ENCODE measurements at places on chromosomes 1 and 21. TPM values are rescaled to one million over a fixed set of nuclear protein-coding genes. Genes with fewer than 3 reads are reported as not detected.
A peak's percentile ranks its signal among the peaks of the same experiment; 100 is the strongest.

- no peak for DNase-seq
Measured at GRCh38 chr1:193694741-193695140, 508.3 kb upstream of the B3GALT2 start.

GRCh38 chr21:17512253-17513213 is at the start of gene CXADR:
CXADR (plus strand) TSS chr21:17513043; CDS start chr21:17513130, 87 bp downstream.
- peak; percentile 76 for DNase-seq

DNA sequence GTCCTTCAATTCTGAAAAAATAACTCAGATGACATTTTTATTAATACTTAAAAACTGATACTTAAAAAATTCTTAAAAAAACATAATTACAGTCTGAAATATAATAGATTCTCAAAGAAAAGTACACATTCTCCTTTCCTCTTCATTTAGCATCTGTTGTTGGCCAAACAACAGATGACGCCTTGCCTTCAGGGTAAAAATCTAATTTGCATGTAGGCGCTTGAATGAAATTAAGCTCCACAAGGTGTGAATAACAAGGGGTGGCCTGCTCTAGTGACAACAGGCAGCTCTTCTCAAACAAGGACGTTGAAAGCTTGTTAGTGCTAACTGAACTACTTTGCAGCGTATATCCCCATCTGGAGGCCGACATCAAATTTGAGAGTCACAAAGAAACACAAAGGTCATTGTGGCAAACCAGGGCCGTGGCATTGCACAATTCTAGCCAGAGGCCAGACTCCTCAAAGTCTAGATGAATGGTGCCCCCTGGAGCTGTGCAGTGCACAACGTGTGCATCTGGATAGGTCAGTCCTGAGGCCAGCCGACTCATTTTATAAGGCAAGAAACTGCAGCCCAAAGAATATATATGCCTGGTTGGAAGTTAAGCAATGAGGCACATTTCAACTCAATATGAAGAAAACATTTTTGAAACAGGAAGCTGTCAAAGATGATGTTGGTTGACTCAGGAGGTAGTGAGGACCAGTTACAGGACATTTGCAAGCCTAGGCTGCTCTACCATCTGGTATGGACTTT is 459.2 kb upstream of the RUNX1 start:
- no peak for DNase-seq

GRCh38 chr1:42847111-42847595 is 740 bp downstream of the ZNF691 start:
- DNase-seq, result no peak

DNA sequence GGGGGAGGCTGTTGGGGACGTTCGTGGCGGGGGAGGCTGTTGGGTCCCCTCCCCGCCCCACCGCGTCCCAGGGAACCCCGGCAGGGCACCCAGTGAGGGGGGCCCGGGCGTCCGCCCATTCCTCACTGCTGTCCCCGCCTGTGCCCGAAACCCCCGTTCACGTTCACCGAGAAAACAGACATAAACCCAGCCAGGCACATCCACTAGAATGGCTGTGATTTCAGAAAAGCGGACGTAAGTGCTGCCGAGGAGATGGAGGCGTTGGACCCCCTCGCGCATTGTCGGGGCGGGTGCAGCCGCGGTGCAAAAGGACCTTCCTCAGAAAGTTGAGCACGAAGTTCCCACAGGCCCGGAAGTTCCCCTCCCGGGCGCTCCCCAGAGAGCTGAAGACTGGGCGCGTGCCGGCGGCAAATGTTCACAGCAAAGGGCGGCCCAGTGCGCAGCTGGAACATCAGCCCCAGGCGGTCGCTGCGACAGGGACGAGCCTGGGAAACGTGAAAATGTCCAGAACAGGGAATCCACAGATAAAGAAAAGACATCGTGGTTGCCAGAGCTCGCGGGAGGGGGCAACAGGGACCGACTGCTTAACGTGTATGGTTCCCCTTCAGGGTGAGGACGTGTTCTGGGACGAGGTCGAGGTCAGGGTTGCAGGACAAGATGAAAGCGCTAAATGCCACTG is 18.5 kb upstream of the SAMD11 start:
- DNase-seq, result peak; percentile 16

HLX gene
- total RNA-seq, result 0.20 TPM

GRCh38 chr1:163047951-163048659 is 21.1 kb upstream of the RGS4 start:
- DNase-seq, result no peak

DNA sequence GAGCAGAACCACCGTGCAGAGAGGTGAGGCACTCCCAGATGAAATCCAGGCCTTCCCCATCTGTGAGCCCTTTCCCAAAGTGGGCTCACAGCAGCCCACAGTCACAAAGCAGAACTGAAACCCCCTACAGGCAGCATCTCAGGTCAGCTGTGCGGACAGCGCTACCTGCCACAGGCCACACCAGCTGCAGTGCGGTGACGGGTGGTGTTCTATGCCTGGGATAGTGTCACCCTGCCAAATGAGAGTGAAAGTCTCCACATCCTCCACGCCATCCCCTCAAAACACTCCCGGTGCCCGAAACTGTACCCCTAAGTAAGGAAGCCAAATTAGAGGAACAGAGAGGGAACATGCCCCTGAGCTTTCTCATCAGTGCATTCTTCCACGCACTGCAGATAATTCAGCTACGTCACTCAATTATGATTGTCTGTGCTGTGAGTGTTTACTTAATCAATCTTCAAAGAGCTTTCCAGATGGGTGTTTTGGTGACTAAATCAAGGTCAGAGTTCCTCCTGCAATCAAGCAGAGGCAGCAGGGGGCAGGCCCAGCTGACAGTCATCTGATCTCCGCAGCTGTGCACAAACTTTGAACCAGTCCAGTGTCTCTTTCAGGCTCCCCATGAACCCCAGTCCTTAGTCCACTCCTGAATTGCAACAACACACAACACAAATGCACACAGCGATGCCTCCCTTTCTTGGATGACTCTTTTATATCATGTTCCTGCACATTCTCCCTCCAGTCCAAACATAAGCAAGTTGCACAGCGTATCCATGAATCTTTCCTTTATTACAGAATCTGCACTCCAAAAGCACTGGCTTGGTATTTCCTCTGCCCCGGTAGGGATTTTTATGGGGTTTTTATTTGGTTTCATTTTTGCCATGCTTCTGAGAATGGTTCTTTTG is 150.0 kb downstream of the TOMM20 start:
- DNase-seq, result peak; percentile 69

DNA sequence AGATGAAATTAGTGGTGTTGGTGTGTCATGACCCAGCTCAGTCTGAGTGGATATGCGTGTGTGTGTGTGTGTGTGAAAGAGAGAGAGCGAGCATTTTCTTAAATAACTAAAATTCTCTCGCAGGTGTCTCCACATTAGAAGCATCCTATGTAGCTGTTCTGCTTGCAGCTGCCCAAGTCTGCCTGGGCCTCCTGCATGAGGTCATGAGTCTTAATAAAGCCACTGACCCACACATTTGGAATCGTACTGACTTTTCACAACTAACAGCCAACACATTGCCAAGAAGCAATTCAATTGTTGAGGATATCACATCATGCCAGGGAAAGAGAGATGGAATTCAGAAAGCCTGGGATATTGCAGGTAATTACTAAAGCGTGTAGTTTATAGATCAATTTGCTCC is 238.2 kb upstream of the AJAP1 start:
- no peak for DNase-seq

GRCh38 chr1:1567891-1568291 is 6.8 kb downstream of the SSU72 start:
- no peak for DNase-seq

DNA sequence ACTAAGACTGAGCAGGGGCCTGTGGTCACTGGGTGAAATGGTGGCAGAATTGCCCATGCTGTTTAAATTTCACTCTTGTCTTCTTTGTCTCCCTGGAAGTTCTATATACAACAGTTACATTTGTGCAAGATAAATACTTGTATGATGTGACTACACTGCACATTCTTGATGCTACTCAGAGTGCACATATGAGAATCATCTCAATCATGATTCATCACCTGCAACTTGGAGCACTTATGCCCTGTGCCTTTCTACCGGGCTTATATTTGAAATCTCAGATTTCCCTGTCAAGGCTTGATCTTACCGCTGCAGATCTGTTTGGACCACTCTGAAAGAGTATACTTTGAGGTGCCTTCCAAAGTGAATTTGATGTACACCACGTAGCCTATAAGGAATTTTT is 10.6 kb downstream of the PGM1 start:
- no peak for DNase-seq

DNA sequence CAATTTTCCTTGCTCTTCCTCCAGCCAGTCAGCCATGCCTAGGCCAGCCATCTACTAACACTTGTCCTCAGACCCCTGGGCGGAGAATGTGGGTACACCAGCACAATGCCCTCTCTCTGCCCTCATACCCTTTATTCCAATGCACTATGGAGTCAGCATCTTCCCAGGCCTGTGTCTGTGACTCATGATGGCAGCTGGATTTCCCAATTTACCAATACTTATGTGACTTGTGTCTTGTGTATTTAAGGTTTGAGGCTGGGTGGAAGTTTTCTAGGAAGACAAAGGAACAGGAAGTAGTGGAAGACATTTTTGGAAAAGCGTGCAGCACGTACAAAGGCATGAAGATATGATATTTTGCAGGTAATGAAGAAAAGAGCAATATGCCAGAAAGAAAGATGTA is 114.3 kb downstream of the NMNAT2 start:
- no peak for DNase-seq

DNA sequence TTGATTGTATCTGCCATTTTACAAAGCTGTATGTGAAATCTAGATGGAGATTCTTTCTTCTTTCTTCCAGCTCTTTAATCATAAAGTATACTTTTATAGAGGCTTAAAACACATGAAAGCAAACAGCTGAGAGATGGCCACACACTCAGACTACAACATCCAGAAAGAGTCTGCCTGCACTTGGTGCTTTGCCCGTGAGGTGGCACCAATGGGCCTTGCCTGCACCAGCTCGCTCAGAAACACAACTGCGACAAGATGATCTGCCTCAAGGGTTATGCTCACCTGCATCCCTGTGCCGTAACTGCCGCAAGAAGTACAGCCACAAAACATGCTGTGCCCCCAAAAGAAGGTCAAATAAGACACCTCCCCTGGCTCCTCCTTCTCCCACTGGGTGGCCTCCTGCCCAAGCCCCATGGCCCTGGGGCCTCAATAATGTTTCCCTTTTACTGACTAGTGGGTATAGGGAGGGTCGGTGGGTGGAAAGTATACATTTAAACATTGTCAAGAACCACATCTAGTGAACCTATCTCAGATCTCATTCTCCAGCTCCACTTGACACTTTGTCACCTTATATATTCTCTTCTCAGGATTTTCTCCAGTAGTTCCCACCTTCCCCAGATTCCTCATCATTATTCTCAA is 66.7 kb upstream of the ANGPTL3 start:
- DNase-seq, result no peak

- peak; percentile 35 for DNase-seq
Measured at GRCh38 chr1:182248721-182249120, 142.9 kb downstream of the GLUL start.

DNA sequence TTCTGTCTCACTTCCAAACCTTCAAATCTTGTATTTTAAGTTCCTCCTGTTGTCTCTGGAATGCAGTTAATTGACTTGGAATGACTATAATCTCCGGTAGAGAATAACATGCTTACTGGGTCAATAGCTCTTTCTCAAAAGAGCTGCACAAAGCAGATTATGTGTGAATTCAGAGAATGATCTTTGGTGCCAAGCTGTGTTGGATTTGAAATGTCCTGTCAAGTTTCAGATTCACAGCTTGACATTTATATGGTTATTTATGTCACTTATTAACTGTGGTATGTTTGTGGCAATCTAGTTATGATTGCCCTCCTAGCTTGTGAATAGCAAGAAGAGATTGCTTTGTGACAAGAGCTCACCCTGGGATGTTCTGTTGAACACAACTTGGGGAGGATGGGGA is 128.3 kb upstream of the KCNE2 start:
- no peak for DNase-seq

- no peak for DNase-seq
Measured at GRCh38 chr1:11925938-11926292, 312 bp downstream of the KIAA2013 start.

DNA sequence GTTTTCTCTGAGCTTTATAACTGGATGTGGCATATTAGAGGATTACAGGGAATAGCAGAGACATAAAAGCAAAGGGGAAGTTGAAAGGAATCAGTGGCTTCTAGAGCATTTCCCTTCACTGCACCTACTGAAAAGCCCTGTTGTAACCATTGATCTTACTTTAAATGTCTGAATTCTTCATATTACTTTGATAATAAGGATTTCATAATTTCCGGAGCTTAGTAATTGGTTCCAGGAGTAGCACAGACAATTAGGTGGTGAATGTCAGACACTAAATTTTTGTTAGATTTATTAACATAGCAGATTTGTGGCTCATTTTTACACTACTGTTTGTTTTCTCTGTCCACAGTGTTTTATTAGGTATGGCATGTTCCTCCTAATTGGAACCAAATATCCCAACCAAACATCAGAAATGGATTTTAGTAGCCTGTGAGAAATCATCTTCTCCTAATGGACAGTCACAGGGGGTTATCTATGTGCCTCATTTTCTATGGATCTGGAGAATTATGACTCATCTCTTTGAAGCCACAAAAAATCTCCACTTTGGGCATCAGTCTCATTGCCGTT is 100.5 kb downstream of the GIPC2 start:
- no peak for DNase-seq

DNA sequence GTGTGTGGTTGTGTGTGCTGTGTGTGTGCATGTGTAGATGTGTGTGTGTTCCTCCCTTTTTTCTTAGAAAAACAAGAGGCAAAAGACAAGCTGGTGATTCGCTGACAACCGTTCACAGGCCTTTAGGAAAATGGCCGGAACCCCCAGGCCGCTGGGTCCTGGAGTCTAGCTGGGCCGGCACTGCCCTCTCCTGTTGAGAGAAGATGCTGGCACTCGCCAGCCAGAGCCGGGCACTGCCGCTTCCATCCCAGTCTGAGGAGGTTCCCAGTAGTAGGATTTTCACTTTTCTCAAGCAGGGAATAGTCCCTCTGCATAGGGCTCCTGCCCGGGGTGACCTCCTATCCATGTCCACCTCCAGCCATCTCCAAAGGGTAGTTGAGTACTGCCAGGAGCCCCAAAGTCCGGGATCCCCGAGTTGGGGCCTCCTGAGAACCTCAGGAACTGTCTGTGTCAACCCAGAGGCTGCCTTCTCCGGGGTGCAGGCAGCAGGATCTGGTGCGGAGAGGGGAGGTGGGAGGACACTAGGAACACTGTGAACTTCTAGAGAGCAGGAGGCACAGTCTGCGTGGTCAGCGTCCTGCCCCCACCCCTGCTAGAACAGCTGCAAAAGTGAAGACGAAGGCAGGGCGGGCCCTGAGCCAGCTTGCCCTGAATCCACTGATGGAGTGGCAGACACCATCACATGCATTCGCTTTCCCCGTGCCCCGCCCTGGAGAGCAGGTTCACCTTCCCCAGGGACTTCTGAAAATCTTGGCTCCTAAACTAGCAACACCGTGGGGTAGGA is 44.1 kb upstream of the ARHGEF16 start:
- no peak for DNase-seq

DNA sequence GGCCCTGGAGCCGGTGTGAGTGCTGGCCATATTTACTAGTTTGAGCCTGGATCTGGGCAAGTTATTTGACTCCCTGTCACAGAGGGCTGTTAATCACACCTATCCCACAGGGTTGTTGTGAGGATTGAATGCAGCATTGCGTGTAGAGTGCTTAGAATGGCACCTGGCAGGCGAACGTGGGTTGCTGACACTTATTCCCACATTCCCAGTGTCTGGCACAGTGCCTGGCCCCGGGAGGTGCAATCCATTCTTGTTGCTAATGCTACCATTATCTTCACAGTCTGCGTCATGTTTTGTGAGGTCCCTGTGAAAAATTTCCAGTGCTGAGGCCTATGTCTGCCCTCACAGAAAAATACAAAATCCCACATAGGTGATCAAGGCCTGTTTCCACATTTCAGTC is 66.1 kb downstream of the CD2 start:
- DNase-seq, result no peak

Measured in activated CD4-positive, alpha-beta memory T cell treated with anti-CD3 and anti-CD28 coated beads, Interleukin-2, amount 10 ng/mL, durations not matched to agents 7 days and 5 days (primary cell).